Calu3 (cell line): ENCODE measurements at places on chromosomes 1 and 21.

DNA sequence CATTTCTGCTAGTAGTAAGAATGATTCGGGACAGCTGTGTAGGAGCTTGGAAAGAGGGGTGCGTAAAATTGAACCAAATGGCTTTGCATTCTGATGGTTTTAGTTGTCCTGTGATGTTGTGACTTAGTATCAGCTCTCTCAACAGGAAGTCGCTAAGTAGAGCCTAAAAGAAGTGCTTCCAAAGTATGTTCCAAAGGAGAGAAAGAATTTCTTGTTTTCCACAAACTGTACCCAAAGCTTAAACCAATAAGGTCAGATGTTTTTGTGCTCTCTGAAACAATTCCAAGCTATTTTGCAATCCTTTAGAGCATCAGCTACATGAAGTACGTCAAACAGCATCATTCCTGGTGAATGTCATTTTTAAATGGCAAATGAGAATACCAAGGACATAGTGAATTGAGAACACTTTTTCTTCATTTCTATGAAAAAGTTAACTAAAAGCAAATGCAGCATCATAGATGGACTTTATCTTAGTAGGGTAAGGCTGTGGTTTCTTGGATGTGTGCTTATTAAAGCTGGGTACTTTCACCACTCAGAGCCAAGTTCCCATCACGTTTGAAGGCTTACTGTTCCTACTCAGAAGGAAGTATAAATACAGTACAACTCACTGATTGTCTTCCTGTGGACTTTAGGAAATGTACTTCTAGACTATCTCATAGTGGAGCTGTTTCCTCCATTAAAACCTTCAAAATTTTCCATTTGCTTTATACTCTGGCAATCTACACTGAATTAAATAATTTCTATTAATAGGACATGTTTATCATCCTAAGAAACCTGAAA lies 148.6 kb downstream of the C1orf21 start:
- no peaks in the 10 kb centered on the region for H3K27me3 ChIP-seq
- H3K36me3 ChIP-seq = no peaks in the 10 kb centered on the region
- no peaks in the 10 kb centered on the region for H3K4me1 ChIP-seq
- H3K4me3 ChIP-seq = no peak overlapping the region
- DNase-seq = no peak
- no peak overlapping the region for H3K27ac ChIP-seq

GRCh38 chr21:32599526-32599925 lies 12.7 kb downstream of the CFAP298 start:
- H3K27ac ChIP-seq = no peak overlapping the region
- no peak for DNase-seq
- H3K36me3 ChIP-seq = peaks cover 7% of the 10 kb centered on the region
- no peak overlapping the region for H3K4me3 ChIP-seq

DNA sequence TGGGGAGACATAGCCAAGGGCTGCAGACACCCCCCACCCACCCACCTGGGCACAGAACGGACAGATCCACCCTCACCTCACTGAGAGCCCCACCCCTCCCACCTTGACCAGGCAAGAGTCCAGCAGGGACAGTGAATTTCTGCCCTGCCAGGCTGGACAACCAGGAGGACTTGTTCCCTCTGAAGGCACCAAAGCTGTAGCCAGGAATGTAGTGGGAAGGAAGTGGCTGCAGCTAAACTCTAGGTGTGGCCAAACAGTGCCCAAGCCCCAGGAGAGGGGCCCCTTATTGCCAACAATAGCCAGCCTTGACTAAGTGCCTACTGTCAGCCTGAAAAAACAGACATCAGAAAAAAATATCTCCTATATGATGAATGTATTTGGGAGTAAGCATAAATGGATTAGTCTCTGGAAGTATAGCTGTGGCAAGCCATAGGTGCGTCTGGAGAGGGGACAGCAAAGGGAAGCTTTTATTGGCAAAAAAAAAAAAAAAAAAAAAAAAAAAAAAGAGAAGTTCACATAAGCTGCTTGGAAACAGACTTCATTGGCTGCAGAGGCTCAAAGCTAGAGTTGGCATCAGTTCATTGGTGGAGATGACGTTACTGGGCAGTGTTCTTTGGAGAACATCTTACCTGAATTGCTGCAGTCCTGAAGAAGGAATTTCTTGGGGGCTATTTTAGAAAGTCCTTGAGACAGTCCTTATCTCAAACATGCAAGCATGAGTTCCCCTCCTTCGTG lies 64.1 kb upstream of the TMEM51 start:
- H3K27ac ChIP-seq = peak overlapping the region; percentile 95
- DNase-seq = peak; percentile 57
- H3K4me1 ChIP-seq = peaks cover 41% of the 10 kb centered on the region

GRCh38 chr1:56363007-56363770 lies 216.2 kb downstream of the PLPP3 start:
- H3K27ac ChIP-seq = no peak overlapping the region
- H3K27me3 ChIP-seq = no peaks in the 10 kb centered on the region
- H3K4me3 ChIP-seq = no peak overlapping the region
- no peaks in the 10 kb centered on the region for H3K4me1 ChIP-seq
- no peaks in the 10 kb centered on the region for H3K36me3 ChIP-seq
- no peak for DNase-seq

GRCh38 chr1:42938645-42939615 lies 19.7 kb downstream of the SLC2A1 start:
- peaks cover 89% of the 10 kb centered on the region for H3K4me1 ChIP-seq
- H3K36me3 ChIP-seq = peaks cover 85% of the 10 kb centered on the region
- H3K27me3 ChIP-seq = no peaks in the 10 kb centered on the region
- H3K27ac ChIP-seq = peak overlapping the region; percentile 84
- DNase-seq = no peak
- H3K4me3 ChIP-seq = peak overlapping the region; percentile 45

DNA sequence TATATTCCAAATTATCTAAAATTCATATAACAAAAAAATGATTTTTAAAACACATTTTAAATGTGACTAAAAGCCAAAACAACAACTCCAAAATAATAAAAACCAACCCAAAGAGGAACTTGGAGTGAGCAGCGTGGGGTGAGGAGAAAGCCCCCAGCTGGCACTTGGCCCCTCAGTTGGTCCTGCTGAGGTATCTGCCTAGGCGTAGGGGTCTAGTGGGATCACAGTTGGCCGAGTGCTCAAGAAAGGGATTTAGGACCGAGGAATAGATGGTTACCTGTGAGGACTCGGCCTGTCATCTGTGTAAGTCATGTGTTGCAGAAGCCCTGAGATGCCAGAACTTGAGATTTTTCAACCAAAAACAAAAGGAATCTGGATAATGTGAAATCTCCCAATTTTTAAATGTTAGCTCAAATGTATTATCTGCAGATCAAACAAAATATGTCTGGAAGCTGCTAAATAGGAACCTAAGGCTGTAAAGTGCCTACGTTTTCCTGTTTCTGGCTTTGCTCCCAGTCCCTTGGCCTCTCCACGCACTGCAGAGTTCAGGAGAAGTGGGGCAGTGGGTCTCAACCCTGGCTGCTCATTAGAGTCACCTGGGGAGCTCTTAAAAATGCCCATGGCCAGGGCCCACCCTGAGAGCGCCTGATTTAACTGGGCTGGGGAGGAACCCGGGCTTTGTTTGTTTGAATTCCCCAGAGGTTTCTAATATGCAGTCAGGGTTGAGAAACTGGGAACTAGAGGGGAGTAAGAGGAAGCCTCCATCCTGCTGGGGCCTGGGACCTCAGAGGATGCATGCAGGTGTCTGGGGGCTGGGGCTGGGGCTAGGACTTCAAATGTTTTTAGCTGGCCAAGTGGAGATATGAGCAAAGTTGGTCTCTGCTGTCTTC lies 38.5 kb upstream of the LDLRAP1 start:
- H3K27ac ChIP-seq = no peak overlapping the region
- no peaks in the 10 kb centered on the region for H3K4me1 ChIP-seq
- no peak for DNase-seq

DNA sequence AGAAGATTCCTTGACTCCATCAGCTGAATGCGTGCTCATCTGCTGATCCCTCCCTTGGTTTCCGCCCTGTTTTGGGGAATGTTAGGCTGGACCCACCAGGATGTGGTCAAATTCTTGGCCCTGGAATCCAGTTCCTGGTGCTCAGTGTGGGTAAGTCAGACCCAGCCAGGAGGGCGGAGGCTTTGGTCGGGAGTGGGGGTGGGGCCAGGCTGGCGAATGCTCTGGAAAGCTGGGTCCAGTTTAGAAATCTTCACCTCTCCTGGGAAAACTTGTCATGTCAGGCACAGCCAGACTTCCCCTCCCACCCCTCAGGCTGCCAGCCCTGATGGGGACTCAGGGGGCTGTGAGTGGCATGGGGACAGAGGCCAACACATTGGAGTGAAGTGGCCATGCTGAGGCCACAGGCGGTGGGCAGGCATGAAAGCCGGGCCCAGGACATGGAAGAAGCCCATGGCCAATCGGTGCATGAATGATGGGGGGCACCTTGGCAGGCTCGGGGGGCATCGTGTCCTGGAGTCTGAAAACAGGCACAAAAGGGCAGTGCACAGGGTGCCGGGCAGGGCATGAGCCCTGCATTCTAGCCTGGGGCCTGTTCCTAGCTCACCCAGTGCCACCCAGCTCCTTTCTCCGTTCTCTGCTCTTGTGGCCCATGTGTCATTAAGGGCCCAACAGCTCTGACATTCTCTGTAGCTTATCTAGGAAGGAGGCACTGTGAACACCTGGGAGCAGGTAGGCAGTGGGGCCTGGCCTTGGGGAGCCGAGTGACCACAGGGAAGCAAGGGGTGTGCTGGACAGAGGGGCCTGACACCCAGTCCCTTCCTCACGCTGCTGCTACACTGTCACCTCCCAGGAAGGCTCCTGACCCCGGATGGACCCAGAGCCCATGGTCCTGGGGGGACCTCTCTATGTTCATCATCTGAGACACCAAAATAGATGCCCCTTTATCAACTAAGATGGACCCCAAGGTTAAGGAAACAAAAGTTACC lies 14.6 kb upstream of the PADI1 start:
- H3K4me1 ChIP-seq = peaks cover 41% of the 10 kb centered on the region
- H3K27ac ChIP-seq = peak overlapping the region; percentile 50
- H3K4me3 ChIP-seq = no peak overlapping the region
- peaks cover 7% of the 10 kb centered on the region for H3K36me3 ChIP-seq
- no peaks in the 10 kb centered on the region for H3K27me3 ChIP-seq

DNA sequence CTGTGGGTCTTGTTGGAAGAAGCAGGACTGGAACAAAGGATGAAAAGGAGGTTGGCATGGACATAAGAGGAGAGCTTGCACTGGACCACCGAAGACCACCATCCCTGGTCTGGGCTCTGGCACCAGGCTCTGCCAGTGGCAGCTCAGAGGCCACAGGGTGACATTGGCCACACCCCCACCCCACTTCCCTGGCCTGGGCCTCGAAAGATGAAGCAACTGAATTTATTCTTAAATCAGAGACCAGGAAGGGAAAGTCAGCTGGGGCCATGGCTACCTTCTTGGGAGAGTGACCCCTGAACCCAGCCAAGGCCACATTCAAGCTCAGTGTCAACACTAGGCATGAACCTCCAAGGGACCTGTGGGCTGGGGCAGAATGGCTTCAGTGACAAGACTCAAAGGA lies 4.0 kb downstream of the KLHDC7A start:
- H3K27ac ChIP-seq = no peak overlapping the region
- H3K27me3 ChIP-seq = no peaks in the 10 kb centered on the region
- peaks cover 32% of the 10 kb centered on the region for H3K36me3 ChIP-seq
- DNase-seq = no peak

- no peaks in the 10 kb centered on the region for H3K36me3 ChIP-seq
- H3K4me1 ChIP-seq = no peaks in the 10 kb centered on the region
- H3K27me3 ChIP-seq = no peaks in the 10 kb centered on the region
- DNase-seq = no peak
Observed at GRCh38 chr1:217332431-217333065, 298.3 kb downstream of the GPATCH2 start.

- no peak for DNase-seq
- H3K36me3 ChIP-seq = peaks cover 27% of the 10 kb centered on the region
- no peak overlapping the region for H3K4me3 ChIP-seq
- no peak overlapping the region for H3K27ac ChIP-seq
Observed at GRCh38 chr1:11793819-11794218, 11.9 kb downstream of the MTHFR start.

GRCh38 chr1:67350783-67351182 lies 43.1 kb downstream of the IL12RB2 start:
- H3K4me1 ChIP-seq = no peaks in the 10 kb centered on the region
- no peak overlapping the region for H3K4me3 ChIP-seq
- no peak for DNase-seq
- H3K27me3 ChIP-seq = no peaks in the 10 kb centered on the region
- H3K27ac ChIP-seq = no peak overlapping the region

GRCh38 chr1:45643321-45643720 lies 19.5 kb upstream of the CCDC17 start:
- H3K4me1 ChIP-seq = peaks cover 20% of the 10 kb centered on the region
- H3K27ac ChIP-seq = peak overlapping the region; percentile 62
- peaks cover 38% of the 10 kb centered on the region for H3K36me3 ChIP-seq
- no peak for DNase-seq
- no peaks in the 10 kb centered on the region for H3K27me3 ChIP-seq
- H3K4me3 ChIP-seq = no peak overlapping the region

DNA sequence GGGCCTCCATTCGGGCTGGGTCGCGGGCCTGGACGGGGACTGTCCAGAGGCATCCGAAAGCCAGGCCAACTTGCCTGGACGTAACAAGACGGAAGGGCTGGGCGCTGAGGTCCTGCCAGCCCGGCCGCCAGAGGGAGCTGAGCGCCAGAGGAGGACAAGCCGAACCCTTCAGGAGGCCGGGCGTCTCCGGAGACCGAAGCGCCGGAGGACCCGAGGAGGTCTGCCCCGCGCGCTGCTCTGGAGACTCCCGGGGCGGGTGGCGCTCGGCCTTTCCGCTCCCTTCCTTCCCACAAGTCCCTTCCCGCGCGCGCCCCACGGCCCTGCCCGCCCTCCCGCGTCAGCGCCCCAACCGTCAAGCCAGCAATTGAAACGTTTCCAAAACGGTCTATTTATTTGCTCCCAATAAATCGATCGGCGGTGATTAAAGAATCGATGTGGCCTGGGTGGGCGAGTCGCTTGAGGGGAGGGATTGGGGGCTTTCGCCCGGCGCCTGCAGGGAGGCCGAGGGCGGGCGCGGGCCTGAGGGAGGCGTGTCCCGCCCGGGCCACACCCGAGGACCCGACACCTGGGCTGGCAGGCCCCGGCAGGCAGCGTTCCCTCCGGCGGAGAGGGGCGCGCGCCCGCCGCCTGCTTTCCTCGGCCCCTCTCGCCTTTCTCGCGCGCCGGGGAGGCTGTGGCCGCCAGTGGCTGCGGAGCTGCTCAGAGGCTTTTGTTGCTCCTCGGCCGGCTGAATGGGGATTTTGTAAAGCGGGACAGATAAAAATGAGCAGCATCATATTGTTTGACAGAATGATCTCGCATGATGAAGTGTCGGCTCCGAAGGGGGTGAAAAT lies 5.2 kb upstream of the FOXD3 start:
- peak overlapping the region; percentile 66 for H3K4me3 ChIP-seq
- H3K27me3 ChIP-seq = peaks cover 22% of the 10 kb centered on the region
- H3K36me3 ChIP-seq = peaks cover 12% of the 10 kb centered on the region
- H3K4me1 ChIP-seq = peaks cover 8% of the 10 kb centered on the region
- peak; percentile 95 for DNase-seq

GRCh38 chr1:84374991-84375696 lies 23.1 kb upstream of the DNASE2B start:
- H3K4me3 ChIP-seq = no peak overlapping the region
- H3K36me3 ChIP-seq = no peaks in the 10 kb centered on the region
- no peak for DNase-seq
- H3K27me3 ChIP-seq = no peaks in the 10 kb centered on the region
